Gastroesophageal sphincter (tissue), 4 donors: ENCODE measurements at places on chromosomes 4 and X.

GRCh38 chr4:154982187-154983047, 201.3 kb downstream of the RBM46 start:
- peak; percentile 51 for ATAC-seq

GRCh38 chr4:47705326-47705981, 132.4 kb downstream of the CORIN start:
- no peak for ATAC-seq

DNA sequence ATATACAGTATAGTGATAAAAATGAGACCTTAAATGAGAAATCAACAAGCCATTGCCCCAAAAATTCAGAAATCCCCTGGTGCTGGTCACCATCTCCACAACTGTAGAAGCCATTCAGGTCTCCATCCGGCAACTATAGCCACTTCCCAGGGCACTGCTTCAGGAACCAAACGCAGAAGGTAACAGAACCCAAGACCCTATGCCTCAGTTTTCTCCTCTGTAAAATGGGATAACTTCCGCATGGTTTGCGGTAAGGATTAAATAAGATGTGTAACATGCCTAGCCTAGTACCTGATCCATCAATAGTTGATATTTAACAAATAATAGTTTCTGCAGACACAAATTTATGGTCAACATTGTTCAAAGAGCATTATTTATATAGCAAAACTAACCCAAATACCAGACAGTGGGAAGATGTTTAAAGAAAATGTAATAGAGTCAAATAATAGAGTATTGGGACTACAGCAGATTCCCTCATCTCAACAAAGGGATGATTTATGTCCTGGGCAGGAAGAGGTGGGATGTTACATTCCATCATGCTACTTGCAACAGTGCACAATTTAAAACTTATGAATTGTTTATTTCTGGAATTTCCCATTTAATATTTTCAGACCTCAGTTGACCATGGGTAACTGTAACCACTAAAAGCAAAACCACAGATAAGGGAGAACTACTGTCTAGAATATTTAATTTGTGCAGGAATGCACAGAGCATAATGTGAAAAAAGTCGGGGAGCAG, 30.0 kb downstream of the IRF2 start:
- no peak for ATAC-seq

DNA sequence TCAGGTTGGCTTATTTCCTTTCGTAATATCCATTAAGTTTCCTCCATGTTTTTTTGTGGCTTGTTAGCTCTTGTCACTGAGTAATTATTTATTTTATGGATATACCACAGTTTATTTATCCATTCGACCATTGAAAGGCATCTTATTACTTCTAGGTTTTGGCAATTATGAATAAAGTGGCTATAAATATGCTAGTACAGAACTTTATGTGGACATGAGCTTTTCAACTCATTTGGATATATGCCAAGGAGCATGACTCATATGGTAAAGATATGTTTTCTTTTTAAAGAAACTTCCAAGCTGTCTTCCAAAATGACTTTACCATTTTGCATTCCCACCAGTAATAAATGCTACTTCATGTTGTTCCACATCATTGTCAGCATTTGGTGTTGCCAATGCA, 803.6 kb downstream of the GLUD2 start:
- no peak for ATAC-seq

DNA sequence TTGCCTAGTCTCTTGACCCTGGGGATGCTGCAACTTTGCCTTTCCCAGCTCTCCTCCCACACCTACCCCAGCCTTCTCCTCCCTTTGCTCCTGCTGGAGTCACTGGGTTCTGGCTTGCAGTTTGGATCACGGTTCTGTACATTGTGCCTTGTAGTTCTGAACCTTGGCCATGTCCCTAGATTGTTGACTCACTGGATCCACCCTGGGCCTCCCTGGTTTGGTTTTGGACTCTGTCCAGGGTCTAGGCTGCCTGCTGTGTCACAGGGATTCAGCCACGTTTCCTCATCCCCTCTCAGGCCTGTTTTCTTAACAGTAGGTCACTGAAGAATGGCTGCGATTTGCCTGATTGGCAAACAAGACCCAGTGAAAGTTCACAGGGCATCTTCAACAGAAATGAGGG, 11.5 kb upstream of the GABRE start:
- peak; percentile 38 for ATAC-seq

GRCh38 chr4:104905546-104905945, 241.1 kb upstream of the TET2 start:
- no peak for ATAC-seq

GRCh38 chrX:137568741-137569469, 3.0 kb downstream of the ZIC3 start:
- no peak for ATAC-seq

GRCh38 chr4:113657586-113658233, 103.8 kb downstream of the CAMK2D start:
- no peak for ATAC-seq

DNA sequence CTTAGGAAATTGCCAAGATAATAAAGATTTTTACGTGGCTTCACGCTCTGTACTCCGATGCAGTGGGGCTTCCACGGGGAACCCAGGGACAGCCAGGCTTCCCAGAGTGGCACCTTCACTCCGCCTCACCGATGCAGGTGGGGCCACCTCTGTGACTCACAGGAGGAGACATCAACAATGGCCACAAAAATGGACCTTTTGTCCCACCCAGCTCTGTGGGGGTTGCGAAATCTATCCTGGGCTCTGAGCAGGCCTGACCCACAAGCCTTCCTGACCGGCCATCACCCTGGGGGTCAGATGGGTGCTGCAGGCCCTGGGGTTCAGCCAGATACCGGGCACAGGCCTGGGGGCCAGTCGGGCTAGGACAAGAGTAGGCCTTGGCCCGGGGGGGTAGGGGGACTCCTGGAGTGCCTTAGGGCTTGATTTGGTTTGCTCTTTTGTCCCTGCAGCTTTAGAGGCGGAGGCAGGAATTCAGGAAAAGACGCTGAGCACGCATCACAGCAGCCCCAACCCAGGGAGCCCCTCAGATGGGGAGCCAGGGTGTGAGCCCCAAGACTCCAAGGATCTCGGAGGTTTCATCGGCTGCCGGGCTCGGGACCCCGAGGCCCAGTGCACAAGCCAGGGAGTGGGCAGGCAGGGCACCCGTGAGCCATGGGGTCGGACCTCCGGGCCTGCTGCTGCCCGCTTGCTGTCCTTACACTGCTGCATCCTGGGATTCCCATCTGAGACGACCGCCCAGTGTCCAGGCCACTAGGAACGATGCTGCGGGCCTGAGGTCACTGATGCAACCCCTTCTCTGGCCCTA, 136.5 kb upstream of the NKX1-1 start:
- ATAC-seq = no peak

DNA sequence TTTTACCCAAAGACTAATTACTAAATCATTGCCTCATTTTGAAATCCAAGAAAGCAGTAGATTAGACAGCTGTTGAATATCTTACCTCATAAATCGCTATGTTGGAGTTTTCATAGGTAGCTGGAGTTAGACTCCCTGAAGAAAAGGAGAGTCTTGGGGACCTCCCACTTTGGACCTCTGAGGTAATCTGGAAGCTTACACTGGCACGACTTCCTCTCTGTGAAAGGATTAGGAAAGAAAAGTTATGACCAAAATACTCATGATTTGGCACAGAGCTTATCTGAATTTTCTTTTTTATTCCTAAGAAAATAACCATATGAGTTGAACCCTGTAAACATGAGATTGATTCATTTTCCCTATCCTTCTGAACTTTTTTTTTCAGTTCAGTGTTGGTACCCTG, 40.6 kb downstream of the GUCY2F start:
- no peak for ATAC-seq

DNA sequence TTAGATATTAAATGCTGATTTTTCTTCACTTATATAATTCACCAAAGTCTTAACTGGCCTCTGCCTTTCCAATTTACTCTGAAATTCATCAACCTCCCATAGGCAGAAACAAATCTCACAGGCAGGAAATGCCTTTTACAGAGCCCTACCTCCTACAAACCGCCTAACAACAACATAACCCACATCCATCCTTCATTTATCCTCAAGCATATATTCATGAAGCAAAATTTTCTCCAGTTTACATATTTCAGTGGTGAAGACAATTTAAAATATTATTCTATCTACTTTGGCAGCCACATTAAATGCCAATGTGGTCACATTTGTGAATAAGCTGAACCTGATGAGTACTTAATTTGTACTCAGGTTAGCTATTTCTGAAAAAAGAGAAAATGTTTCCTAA, 30.3 kb downstream of the SEPSECS start:
- no peak for ATAC-seq

DNA sequence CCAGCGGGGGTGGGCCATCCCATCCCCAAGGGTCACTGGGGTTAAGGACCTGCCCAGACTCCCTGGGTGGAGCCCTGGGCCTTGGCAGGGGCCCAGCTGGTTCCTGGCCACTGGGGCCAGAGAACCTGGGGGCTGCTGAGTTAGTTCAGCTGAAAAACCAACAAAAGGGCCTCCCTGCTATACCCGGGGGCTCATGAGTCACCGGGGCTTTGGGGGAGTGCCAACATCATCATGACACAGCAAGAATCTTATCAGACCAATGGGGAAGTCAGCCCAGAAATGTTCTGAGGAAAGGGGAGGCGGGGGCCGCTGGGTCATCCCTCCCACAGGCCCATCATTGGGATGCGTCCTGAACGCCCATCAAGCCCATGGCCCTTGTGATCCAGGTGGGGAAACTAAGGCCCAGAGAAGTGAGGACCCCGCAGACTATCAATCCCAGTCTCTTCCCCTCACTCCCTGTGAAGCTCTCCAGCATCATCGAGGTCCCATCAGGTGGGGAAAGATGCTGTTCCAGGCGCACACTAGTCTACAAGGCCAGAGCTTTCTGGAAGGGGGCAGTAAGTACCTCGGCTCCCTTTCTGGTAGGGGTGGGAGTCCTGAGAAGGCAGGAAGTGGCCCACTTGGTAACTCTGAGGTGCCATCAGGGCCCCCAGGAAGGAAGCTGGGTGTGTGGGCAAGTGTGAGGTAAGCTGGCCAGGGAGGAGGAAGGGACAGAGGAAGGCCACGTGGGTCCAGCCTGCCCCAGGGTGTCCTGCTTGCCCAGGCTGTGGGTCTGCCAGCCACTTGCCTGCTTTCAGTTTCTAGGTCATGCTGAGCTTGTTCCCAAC, 4.5 kb downstream of the G6PD start:
- peak; percentile 55 for ATAC-seq

DNA sequence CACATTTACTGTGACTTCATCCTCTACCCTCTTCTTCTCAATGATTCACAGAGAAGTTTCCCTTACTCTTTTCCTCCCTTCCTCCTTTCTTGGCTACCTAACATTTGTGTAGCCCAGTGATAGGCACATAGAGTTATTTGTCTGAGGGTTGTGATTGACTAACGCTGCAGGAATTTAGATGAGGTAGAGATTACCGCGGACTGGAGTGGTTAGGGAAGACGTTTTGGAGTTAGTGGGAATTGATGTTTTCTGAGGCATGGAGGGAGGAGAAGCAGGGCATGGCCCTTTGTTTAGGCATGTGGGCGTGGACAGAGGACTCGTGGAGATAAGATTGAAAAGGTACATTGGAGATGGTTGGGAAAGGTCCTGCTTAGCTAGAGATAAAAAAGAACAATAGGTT, 246.7 kb downstream of the GPAT3 start:
- ATAC-seq = no peak

DNA sequence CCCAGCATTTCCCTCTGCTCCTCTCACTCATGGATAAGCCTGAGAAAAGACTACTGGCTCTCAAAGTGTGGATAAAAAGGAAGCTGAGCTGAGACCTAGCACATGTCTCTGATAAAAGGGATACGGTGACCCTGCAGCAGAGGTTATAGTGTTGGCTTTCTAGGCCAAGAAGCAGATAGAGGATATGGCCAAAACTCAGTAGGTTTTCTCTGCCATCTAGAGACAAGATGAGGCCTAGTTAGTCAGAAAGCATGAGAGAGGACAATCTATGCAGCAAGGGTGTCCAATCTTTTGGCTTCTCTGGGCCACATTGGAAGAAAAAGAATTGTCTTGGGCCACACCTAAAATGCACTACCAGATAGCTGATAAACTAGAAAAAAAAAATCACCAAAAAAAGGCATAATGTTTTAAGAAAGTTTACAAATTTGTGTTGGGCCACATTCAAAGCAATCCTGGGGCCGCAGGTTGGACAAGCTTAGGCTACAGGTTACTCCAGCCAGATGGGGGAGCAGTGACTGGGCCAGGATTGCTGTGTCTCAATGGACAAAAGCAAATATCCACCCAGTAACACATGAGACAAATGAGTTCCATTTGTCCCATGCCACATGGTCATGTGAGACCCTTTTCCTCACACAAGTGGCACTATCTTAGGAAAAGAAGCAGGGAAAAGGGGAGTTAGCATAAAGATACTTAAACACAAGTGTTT, 411.4 kb downstream of the INPP4B start:
- ATAC-seq = no peak

DNA sequence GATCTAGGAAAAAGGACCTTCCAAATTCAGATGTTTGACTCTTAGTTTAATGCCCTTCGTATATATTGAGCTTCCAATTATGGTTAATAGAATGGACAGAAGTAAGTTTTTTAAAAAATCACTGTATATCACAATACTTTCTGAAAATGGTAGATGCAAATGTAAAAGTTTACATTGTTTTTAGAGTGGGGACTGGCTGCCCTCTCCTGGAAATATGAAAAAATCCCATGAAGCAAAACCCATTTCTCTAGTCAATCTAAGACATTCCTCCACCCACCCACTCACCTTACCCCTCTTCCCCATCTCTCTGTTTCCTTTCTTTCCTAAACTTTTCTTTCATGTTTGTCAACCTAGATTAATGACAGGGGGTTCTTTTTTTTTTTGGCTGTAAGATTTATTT, 134.5 kb downstream of the ARHGAP6 start:
- no peak for ATAC-seq

DNA sequence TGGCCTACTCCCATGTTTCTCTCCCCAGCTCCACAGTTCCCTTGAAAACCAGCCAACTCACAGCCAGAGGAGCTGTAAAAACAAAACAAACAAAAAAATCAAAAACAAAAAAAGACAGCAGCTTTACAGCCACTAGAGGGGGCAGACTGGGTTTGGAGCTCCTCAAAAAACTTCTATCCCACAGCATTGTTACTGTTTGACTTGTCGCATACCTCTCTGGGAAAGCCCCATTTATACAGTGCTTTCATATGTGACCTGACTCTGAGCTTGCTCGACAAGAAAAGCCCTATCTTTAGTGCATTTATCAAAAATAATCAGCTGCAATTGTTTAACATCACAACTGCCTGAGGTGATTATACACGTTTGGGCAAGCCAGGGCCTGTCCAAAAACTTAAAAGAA, 21.6 kb downstream of the TSPAN6 start:
- ATAC-seq = no peak

DNA sequence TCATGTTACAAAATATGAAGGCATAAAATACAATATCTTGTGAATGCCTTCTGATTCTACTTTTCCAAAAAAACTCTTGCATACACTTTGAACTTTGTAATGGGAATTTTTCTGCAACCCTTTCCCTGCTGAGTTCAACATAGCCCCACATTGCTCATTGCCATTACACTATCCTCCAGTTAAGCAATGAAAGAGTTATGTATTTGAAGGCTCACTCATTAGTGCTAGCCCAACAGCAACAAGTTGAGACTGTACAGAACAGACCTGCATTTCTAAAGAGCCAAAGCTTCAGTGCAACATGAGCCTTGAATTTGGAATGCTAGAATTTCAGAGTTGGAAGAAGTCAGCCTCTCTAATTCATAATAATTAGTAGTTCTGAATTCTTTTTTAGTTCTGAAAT, 44.4 kb upstream of the STAG2 start:
- no peak for ATAC-seq

GRCh38 chrX:63012574-63012973, 338.6 kb downstream of the SPIN4 start:
- no peak for ATAC-seq
